ENCODE measurements at places on chromosomes 2 and 18.

GRCh38 chr2:230542751-230543150, 126.8 kb downstream of the SP100 start:
- DNase-seq: no peak

DNA sequence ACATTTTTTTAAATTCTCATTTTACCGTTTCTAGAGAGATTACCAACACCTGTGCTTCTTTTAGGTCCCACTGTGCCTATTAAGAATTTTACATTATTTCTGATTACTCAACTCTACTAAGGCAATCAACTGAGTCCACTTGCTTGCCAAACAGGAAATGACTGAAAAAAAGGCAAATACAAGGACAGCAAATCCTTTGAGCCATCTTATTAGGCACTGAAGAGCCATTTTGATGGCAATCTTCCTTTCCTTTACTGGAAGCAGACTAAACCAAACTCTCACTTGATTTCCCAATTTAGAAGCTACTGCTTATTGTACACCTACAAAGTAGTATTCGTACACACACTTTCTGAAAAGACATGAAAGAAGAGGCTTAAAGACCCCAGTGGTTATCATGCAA, 121.4 kb upstream of the COL3A1 start:
- no peak for DNase-seq

- no peak for DNase-seq
These were observed 139.1 kb downstream of the AGPS start for GRCh38 chr2:177531706-177532105.

- DNase-seq: no peak
These were observed 13.3 kb downstream of the ATF2 start for GRCh38 chr2:175154661-175155082.

- DNase-seq: no peak
These were observed 48.9 kb downstream of the MEP1B start for GRCh38 chr18:32238635-32239268.

DNA sequence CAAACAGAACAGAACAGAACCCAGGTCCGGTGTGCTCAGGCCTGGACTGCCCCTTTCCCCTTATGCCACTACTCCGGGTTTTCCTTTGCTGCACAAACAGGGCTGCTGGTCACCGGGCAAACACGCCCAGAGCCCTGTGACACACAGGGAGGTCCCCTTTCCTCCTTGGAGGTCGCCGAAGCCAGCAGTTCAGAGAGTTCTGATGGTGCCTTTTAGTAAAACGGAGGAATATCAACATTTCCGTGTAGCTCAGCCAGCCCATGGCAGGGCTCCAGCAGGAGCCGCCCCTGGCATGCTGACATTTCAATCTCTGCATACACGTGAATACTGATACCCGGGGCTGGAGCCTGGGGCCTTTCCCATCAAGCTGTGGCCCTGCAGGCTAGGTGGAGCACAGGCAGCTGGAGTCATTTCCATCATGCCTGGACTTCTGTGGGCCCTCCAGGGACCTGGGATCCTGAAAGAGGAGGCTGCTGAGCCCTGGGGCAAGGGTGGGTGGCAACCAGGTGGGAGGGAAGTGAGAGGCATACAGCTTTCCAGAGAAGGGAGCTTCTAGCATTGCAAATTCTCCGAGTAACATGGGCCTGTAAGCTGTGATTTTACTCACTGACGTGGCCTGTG, 91.4 kb upstream of the PXDN start:
- no peak for DNase-seq

DNA sequence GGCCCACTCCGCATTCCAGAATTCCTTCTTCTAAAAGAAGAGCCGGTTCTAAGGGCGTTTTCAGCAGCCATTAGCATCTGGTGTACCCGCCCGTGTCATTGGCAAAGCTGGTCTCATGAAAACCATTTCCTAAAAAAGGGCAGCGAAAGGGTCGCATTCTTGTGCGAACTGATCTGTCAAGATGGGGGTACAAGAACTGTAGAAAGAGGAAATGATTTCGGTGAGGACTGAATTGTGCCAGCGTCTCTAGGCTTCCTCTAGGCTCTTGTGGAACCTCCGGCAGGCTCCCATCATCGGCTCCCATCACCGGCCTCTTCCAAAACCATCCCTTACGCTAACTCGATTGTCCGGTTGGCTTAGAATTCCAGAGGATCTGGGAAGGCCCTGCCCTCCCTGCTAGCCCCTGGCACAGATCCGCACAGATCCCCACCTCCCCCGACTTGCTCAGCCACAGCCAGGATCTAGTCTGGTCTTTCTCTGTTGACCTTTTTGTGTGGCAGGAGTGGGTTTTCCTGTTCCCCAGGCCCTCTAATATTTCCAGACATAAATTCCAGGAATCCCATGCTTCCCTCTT, 1.3 kb downstream of the RAB31 start:
- no peak for DNase-seq

DNA sequence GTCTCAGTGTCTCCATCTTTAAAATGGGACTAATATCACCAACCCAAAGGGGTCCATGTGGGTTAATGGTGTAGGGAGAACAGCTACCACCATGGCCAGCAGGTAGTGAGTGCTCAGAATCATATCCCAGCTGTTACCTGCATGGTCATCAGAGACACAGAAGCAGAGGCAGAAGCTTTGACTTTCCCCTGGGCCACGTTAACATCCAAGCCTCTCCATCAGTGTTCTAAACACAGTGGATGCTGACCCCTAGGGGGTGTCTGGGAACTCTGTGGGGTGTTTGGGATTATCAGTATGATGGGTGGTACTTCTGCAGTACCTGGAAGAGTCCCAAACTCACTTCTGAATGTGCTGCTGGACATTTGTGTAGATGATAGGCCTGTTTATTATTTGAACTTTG, 93.6 kb downstream of the GYPC start:
- no peak for DNase-seq

- no peak for DNase-seq
These were observed 7.7 kb upstream of the CDC42EP3 start for GRCh38 chr2:37679072-37679695.

- DNase-seq: no peak
These were observed 205.9 kb downstream of the BABAM2 start for GRCh38 chr2:28096421-28096820.

GRCh38 chr2:180905461-180905860, 74.9 kb upstream of the UBE2E3 start:
- no peak for DNase-seq

GRCh38 chr18:7174344-7175095, 56.4 kb upstream of the LRRC30 start:
- DNase-seq: no peak

DNA sequence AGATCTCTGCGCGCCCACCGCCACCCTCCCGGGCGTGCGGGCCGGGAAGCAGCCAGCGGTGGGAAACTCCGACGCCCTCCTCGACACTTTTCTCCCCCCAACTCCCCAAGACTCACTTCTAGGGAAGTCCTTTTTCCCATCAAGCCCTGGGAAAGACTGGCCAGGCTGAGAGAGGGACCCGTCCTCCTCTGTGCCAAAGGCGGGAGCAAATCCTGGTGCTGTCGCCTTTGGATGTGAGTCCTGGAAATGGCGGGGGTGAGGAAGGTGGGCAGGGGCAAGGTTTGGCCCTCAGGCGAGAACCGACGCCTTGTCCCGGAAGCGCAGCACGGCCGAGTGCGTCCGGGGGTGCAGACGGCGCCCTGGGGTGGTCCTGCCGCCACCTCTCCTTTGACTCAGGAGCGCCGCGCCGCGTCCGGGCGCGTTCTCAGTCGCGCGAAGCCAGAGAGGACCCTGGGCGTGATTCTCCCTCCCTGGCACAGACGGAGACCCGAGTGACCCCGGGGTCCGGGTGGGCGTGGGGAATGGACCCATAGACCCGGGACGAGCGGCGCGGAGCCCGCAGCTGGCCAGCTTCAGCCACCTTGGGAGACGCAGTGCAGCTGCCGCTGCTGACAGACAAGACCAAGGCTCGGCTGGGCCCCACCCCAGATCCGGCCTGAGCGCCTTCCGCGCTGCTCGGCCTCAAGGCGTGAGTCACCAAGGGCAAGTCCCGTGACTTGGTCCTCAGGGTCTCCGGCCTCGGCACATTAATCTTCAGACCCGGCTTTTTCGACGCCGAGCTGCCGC, 3.5 kb upstream of the LBX2 start:
- DNase-seq: peak; percentile 18

DNA sequence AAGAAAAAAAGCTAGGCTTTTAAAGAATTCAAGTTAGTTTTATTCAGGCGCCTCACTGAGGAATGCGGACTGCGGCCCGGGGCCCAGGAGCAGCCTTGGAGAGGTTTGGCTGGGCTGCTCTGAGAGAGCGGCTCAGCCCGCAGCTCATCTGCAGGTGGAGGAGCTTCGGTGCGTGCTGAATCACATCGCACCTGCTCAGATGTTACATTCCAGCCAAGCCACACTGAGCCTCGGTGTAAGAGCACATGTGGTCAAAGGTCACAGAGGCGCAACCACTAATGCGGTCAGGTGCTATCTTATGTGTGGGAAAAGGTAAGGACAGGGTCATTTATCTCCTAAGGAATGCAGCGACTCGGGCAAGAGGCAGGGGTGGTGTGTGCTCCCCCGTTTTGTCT, 17.1 kb upstream of the CNDP1 start:
- no peak for DNase-seq

GRCh38 chr2:158478237-158478636, 21.5 kb downstream of the PKP4 start:
- DNase-seq: no peak

DNA sequence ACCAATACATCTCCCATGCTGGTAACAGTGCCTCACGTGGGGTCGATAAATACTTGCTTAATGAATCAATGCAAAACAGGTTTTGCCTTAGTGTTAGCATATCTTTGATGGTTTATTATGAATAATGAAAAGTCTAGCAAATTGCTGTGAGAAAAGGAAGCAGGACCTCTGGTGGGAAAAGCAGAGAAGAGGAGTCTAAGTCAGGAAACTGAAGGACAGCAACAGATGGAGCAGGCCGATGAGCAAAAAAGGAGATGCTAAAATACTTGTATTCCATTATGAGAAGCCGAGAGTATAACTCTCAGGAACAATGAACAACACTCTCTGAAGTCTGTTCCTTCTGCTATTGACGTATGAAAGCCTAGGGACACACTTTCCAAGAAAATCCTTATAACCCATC, 555.2 kb upstream of the KLHL29 start:
- DNase-seq: no peak

DNA sequence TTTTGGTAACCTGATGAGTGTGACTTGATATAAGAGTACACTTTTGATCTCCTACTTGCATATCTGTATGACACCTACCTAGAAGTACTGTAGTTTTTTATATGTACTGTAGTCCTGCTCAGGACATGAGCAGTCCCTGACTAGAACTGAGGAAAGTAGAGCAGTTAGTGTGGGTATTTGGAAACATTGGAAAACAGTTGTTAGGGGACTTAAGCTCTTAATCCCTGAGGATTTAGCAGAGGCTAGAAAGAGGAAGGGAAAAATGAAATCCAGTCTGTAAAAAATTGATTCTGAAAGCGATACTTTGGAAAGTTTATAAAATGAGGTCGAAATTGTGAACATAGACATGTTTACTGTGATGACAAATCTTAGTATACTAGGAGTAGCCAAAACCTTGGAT, 125.6 kb downstream of the NCOA1 start:
- no peak for DNase-seq

Measured in activated CD4-positive, alpha-beta T cell treated with anti-CD3 and anti-CD28 coated beads for 1 hour (primary cell).